ENCODE measurements at places on chromosomes 5 and 9.

DNA sequence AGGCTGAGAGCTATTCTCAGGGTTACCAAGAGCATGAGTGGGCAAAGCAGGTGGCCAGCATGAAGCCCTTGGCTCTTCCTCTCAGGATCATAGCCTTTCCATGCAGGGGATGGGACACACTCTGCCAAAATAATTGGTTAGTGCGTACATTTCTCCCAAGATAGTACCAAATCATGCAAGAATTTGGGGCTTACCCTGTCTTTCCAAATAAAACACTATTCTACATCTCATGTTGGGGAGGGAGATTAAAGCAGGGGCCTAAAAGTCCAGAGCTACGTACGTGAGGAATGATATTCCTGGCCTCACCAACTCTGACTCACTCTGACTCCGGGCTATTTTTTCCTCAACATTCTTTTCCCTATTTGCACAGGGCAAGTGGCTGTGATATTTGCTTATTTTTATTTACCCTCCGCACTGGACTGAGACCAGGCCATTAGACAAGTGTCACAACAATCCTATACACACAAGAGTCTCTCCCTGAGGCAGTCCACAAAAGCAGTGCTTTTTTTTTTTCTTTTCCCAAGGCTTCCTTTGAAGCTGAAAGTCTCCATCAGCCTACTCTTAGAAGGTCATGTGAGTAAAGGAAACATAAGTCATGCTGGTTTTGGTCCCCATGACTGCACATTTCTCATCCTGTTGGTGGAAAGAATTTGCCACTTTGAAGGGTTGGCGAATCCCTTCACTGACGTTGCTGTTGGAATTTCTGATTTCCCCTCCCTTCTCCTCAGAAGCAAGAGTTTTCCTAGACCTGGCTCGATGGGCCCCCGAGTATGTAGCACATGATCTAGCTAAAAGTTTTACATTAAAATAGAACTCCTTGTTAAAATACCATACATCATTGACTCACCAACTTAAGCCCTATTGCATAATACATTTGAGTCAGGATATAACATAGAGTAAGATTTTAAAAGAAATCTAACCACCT lies 40.0 kb downstream of the TMEM252 start:
- no peak for DNase-seq

GRCh38 chr5:77784735-77785134 lies 8.6 kb upstream of the TBCA start:
- DNase-seq = no peak

- DNase-seq = no peak
Observed at GRCh38 chr5:1005904-1006655, 2.5 kb upstream of the NKD2 start.

DNA sequence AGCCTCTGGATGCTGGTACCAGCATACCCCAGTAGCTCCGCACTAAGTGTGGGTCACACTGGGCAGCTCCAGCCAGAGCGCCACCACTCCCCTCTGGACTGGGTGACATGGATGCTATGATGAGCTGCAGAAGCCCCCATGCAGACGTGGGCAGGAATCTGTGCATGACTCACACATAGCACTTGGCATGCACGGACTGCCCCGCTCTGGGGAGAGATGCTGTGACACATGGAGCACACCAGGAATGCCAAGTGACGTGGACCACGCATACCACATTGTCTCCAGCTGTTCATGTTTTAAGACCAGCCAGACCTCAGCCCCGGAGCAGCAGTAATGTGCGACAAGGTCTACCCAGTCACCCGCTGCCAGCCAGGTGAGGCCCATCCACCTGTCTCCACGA lies 64.1 kb downstream of the SEMA4D start:
- no peak for DNase-seq

DNA sequence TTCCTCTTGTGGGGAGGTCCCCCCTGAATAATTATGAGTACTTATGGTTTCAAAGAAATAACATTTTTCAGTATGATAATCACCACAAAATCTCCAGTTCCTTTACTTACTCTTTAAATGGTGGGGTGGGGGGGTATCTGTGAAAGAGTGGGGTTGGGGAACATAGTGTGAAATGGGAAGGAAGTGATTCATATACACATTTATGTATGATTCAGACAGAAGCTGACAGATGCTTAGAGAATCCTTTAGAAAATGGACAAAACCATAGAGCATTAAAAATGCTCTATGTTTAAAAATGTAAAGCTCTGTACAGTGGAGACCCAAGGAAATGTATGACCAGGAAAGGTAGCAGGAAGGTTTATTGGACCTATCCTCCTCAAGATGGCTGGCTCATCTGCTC lies 267.5 kb upstream of the GRIA1 start:
- DNase-seq = no peak

DNA sequence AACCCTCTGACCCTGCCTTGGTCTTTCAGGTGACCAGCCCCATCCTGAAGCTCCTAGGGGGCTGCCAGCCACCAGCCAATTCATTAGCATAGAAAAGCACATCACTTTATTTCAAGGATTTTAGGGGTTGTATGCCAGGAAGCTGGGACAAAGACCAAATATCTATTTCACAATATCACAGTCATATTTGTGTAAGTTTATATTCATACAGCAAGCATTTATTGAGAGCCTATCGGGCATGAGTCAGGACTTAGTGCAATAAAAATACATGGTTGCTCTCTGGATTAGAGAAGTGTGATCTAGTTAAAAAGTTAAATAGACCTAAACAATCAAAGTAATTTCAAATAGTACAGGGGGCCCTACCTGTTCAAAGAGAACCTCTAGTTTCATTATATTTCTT lies 113.8 kb downstream of the ERCC6L2 start:
- no peak for DNase-seq

GRCh38 chr5:95864944-95865504 lies 42.5 kb upstream of the GLRX start:
- no peak for DNase-seq

- DNase-seq = no peak
Observed at GRCh38 chr5:389891-390622, 52.9 kb upstream of the EXOC3 start.

DNA sequence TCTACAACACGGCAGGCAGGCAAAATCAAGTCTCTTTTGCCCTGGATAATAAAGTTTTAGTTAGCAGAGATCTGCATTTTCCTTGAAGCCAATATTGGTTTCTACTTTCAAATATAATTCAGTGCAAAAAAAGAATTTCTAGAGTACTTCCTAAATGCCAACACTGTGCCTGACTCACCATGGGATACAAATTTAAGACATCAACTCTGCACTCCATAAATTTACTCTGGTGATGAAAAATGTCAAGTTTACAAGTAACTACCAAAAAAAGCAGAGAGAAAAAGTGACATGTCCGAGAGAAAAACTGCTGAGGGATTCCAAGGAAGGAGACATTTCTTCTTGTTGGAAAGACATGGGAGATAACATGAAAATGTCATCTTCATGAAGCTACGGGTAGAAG lies 119.7 kb downstream of the RAPGEF6 start:
- DNase-seq = no peak

DNA sequence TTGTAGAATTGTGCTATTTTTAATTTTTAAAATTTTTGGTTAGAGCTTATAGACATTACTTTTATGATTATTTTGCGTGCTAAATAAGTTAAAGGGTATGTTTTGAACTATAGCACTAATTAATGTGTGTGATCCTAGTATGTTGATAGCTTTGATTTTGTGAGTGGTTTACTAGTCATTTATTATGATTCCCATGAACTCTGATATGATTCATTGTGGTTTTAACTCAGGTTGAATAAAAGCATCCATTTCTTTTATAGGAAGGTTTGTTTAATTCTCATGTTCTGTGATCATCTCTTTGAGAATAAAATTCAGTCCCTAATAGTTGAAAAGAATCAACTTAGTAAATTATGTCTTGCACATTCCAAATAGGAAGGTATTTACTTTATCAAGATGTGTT lies 22.5 kb downstream of the C5orf22 start:
- no peak for DNase-seq
